ENCODE measurements at places on chromosomes 2 and 18.

GRCh38 chr18:28855524-28855923 is 678.6 kb upstream of the CDH2 start:
- no peak for DNase-seq

- no peak for DNase-seq
Measured at GRCh38 chr2:33247365-33247764, 229.1 kb upstream of the RASGRP3 start.

- no peak for DNase-seq
Measured at GRCh38 chr2:11703700-11704099, 33.7 kb upstream of the NTSR2 start.

- no peak for DNase-seq
Measured at GRCh38 chr18:27712066-27712465, 464.9 kb downstream of the CDH2 start.

DNA sequence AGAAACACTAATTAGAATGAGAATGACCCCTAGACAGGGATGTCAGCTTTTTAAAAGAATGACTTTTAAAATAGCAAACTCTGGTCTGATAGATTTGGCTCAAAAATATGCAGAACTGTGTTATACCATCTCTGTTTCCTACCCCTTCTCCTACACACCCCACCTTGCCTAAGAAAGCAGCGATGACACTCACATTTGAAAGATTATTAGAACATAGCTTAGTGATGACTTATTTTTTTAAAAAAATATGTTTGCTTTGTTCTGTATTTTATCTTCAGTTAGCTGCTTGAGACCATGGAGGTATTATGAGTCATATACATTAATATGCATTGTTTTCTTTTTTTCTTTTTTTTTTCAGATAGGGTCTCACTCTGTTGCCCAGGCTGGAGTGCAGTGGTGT is 176.7 kb upstream of the TPO start:
- DNase-seq, result no peak

DNA sequence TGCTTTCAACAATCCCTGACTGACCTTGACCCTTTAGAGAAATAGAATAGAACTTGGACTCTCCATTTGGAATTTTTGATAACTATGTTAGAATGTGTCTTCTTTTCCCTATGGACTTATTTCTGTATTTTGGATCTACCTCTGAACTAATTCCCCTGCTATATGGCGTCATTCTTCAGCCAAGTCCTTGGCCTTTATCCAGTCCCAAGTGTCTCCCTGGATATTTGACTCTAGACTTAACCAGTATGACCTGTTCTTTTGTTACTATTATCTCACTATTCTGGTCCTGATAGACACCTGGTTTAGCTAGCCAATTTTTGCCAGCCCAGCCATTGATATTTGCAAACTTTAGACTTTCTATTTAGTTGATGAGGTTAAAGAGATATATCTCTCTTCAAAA is 186.8 kb downstream of the KCNS3 start:
- no peak for DNase-seq

Data from left kidney (tissue), 8 donors.